ENCODE measurements at places on chromosomes 11 and 22.
A peak's percentile ranks its signal among the peaks of the same experiment; 100 is the strongest.

GRCh38 chr22:38230108-38230825 lies 28.5 kb downstream of the MAFF start:
- DNase-seq, result peak; percentile 52

DNA sequence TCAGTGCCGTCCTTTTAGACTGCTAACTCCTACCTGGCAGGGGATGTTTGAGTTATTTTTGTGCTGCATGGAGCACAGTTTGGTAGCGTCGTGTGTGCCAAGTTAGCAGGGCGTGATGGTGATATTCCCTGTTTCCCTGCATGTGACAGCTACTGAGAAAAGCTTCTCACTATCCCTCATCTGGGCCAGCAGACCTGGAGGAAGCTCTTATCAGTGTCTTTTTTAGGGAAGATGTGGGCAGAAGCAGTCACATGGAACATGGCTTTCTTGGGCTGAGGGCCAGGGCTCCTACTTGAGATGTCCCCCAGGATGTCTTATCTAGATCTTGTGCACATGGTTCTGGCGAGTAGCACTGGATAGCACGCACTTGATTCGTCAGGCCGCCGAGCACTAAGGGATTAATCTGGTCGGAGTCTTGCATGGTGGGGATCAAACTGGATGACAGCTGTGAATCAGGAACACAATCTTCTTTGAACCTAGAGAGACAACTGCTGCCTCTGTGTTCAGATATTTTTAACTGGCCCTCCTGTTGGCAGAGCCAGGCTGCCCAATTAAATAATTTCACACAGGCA lies 33.8 kb downstream of the TECTA start:
- no peak for DNase-seq

- no peak for DNase-seq
These were observed 54.1 kb downstream of the GRIK4 start for GRCh38 chr11:120565466-120566155.

DNA sequence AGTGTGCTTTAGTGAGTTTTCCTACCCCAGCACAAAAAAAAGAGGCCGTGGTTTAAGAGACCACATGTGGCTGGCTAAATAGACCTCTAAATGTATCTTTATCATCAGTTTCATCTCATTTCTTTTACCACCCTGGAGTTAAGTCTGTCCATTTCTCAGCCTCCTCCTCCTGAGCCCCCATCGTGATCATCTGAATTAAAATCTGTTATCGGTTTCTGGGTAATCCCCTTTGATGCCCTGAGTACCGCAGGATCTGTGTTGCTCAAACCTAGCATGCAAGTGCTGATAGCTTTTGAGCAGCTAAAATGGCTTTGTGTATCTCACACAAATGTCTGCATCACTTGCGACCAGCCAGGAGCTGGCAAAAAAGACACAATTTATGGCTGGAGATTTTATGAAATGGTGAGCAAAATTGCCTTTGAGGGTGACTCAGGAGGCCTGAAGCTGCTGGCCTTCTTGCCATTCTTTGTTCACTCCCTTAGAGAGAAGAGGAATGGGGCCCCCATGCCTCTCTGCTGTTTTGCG lies 236.5 kb downstream of the NTM start:
- peak; percentile 57 for DNase-seq

DNA sequence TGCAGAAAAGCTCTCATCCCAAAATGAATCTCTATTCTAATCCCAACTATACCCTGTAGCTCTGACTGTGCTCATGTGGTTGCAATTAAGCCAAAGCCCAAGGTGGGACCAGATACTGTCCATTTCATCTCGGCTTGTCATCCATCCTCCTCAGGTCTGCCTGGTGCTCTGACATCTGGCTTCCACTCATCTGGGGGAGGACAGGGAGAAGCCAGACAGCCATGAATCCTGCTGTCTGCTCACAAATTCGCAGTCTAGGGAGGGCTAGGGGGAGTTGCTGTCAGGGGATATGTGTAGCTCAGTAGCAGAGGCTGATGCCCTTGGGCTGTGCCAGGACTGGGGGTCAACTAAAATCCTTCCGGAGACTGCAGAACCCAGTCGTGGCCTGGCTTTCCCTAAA lies 167.1 kb downstream of the ETS1 start:
- peak; percentile 49 for DNase-seq

- DNase-seq, result no peak
These were observed 1.5 kb downstream of the SLC43A1 start for GRCh38 chr11:57513911-57514537.

- no peak for DNase-seq
These were observed 17.0 kb downstream of the RRAS2 start for GRCh38 chr11:14341968-14342367.

DNA sequence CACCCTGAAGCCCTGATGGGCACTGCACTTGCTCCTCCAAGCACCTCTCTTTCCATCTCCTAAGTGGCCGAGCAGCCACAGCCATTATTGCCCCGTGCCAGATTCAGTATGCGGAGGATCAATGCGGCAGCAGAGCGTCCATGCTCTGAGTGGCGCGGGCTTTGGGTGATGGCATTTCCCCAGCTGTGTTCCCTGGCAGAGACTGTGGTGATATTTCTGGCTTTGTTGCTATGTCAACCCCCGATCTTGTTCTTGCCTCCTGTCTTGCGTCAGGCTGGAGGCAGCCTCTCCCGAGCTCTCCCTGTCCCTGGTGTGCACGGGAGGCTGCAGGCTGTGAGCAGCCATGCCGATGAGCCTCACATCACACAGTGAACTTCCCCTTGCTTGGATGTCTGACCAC lies 1018.6 kb downstream of the TBC1D22A start:
- no peak for DNase-seq

DNA sequence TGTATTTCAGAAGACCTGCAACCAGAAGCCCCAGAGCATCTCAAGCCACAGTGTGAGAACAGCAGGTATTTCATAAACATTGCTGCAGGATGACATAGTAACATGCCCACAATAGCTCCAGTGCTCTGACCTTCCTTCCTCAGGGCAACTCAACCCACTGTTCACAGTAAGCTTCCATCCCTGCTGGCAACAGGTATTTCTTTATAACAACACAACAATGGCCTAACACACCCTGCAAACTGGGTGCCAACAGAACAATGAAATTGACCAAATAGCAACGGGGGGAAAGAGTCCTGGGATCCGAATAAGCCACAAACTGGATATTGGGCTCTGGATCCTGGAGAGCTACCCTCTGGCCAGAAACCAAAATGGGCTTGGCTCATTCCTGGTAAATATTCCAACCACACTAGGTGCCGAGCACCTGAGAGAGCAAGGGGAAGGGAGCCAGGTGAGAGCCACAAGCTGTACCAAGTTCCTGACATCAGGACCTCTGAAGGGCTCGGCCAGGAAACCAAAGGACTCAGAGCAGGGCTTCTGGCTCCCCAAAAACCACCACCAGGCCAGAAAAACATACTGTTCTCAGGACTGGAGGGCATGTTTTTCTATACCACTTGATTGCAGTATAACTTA lies 99.5 kb downstream of the MICAL3 start:
- DNase-seq, result no peak

DNA sequence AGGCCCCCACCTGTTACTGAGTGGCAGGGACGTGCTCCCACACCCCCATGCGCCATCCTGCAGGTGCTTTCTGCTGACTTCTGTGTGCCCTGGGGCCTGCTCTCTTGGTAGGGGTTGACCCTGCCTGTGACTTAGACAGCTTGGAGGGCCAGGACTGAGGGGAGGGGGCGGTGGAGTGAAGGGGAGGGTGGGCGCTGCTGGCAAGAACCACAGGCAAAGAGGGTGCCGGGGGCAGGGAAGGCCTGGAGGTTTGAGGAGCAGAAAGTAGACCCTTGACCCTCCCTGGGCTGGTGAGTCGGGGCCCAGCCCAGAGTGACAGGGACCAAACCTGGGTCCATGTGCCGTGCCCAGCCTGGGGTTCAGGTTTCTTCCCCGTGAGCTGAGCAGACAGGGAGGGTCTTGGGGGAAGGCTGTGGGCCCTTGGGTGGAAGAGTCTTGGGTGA lies 17.8 kb downstream of the KCNQ1 start:
- no peak for DNase-seq

- DNase-seq, result no peak
These were observed 4.9 kb downstream of the GLYAT start for GRCh38 chr11:58726737-58727414.
